CD8-positive, alpha-beta T cell (primary cell): ENCODE measurements at places on chromosomes 3 and 15.

DNA sequence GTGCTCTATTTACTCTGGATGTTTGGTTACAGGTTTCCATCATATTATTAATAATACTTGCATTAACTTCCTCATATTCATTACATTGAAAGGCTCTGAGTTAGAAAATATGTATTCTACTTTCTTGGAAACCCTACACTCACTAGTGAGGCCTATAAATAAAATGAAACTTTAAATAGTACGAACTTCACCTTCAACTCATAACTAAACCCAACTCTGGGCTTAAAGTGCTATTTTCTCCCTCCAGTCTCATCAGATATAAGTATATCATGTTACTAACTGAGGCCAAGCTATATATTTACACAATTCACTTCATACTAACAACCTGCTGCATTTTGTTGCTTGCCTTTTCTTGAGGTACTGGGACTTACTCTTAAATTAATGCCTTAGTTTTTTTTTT is 306.7 kb downstream of the TIGIT start:
- no peak for DNase-seq

- no peak for DNase-seq
These were observed 88.7 kb upstream of the MRPL3 start for GRCh38 chr3:131591394-131592014.

- no peak for DNase-seq
These were observed 65.4 kb downstream of the AQP9 start for GRCh38 chr15:58203537-58203936.

DNA sequence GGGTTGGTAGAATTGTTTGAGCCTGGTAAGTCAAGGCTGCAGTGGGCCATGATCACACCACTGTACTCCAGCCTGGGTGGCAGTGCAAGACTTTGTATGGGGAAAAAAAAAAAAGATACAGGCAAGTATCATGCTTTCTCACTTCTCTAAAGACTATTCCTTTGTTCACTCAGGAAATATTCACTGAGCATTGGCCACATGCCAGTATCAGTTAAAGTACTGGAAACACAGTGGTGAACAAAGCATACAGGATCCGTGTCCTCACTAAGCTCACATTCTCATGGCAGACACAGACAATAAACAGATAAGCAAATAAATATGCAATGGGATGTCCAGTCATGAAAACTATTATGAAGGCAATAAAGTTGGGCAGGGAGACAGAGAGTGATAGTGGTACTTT is 5.1 kb upstream of the MTHFS start:
- DNase-seq, result no peak

- no peak for DNase-seq
These were observed 232.8 kb upstream of the MRPL3 start for GRCh38 chr3:131735544-131735943.

DNA sequence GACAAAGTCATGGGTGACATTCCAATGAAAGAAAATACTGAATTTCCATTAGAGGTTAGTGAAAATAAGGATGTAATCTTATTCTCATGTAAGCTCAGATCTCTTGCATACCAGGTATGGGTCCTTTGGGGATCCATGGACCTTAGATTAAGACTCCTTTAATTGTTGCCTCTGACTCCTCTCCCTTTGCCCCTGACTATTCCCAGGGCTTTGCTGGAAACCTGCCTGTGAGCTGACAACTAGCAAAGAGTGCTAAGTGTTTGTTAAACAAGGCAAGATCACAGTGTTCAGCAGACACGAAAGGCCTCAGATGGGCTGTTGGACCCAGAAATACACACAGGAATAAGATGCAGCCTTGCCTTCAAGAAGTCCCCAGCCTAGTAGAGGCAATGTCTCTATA is 32.1 kb downstream of the ACKR2 start:
- no peak for DNase-seq

GRCh38 chr3:73839032-73839431 is 214.3 kb upstream of the PDZRN3 start:
- DNase-seq, result no peak

GRCh38 chr15:78726870-78727551 is 84.3 kb downstream of the ADAMTS7 start:
- no peak for DNase-seq

DNA sequence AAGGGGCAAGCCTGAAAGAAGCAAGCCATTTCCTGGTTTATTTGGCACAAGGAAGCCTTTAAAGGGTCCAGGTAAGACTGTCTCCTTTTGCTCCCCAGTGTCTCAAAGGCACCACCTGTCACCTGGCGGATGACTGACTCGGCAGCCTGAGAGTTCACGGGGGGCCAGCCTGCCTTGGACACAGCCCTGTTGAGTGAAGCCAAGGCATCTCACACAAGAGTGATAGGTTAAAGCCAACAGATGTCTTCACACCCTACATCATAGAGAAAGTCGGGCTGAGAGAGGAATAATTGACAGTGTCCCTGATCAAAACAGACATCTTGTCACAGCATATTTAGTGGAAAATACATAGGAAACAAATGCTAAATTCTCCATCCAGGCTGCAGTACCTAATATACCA is 28.2 kb upstream of the LIPC start:
- DNase-seq, result no peak

- DNase-seq, result no peak
These were observed 7.2 kb downstream of the PLA1A start for GRCh38 chr3:119604878-119605277.

DNA sequence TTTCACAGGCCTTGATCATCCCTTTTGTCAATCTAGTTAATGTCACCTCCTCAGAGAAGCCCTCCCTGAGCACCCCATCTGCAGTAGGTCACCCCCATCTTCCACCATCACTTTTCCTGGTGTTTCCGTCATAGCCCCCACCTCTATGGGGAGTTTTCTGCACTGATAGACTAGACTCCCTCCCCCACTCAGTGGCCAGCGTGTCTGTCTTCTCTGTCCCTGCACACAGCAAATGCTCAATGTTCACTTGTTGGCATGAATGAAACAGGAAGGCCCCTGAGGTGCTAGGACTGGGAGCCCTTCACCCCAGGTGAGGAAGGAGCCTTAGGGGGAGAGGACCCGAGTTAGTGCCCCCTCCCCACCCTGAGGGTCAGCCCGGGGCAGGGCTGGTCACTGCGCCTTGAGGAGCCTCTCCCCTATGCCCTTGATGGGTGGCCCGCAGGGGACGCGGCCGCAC is 15.8 kb upstream of the FANCD2 start:
- no peak for DNase-seq

DNA sequence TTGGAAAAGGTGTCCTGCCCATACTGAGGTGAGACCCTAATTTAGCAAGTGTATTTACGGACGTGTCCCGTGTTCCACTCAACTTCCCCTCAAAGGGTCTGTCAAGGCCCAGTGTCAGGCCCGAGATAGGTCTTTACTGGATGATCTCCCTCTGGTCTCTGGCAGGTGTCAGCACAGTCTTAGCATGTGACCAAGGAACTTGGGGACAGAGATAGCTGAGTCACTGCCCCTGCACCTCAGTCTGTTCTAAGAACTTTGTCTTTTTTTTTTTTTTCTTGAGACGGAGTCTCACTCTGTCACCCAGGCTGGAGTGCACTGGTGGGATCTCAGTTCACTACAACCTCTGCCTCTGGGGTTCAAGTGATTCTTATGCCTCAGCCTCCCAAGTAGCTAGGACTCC is 32.1 kb upstream of the ALPK3 start:
- no peak for DNase-seq

GRCh38 chr3:76078101-76078500 is 292.8 kb upstream of the ZNF717 start:
- DNase-seq, result no peak

DNA sequence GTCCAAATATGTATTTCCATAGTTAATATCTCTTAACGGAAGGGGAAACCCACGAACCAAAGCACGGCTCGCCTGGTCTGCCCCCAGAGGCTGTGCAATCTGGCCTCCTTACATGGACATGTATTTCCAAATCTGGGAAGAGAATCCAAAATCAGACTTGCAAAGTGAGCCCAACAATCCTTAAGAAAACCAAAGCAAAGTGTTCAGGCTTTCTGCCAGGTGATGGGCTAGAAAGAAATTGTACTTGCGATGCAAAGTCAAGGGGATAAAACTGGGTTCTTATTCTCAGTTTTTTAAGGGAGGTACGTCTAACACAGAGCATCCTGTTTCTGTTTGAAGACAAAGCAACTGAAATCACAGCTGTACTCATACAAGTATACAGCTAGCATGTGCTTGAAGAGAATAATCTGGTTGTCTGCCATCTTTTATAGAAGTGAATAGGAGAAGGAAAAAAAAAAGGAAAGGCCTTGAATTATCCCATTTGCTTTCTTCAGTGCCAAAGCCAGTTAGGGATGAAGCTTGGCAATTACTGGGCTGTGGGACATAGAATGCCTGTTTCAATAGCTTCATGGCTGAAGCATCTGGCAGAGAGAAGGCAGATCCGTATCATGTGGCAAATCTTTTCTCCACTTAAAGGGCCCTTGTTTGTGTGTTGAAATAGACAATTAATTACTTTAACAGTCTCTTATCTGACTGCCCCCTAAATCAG is 48.4 kb downstream of the LRIG1 start:
- DNase-seq, result no peak

GRCh38 chr3:38169027-38169317 is 3.6 kb downstream of the OXSR1 start:
- DNase-seq, result no peak

GRCh38 chr15:73382115-73382514 is 13.4 kb upstream of the HCN4 start:
- no peak for DNase-seq

GRCh38 chr3:157130467-157131251 is 29.3 kb downstream of the CCNL1 start:
- peak; percentile 86 for DNase-seq

DNA sequence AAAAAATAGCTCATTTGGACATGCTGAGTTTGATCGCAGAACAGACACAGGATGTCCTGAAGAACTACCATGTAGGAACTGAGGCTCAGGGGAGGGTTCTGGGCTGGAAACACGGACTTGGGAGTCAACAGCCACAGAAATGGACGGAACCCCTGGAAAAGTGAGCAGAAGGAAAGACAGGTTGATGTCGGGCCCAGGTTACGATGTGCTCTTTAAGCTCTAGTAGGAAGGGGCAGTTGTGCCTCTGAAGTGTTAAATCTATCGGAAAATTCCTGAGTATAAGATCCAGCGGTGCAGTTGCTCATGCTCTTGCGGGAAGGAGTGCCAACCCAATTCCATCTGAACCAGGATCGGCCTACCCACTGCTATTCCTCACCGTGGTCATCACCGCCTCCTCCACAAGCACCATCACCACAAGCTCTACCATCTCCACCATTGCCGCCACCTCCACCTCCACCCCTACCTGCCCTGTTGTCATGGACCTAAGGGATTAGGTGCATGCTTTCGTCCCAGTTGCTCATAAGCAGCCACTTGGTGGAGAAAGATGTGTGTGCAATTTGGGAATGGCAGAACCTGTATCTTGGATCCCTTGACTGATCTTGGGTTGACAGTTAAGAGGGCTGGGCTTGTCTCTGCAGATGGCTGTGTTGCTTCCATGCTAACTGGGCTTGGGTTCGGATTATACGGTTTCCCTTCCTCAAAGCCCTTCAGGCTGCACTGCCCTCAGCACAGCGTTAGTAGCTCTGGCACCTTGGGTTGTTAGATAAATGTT is 108.5 kb downstream of the ASB7 start:
- no peak for DNase-seq

DNA sequence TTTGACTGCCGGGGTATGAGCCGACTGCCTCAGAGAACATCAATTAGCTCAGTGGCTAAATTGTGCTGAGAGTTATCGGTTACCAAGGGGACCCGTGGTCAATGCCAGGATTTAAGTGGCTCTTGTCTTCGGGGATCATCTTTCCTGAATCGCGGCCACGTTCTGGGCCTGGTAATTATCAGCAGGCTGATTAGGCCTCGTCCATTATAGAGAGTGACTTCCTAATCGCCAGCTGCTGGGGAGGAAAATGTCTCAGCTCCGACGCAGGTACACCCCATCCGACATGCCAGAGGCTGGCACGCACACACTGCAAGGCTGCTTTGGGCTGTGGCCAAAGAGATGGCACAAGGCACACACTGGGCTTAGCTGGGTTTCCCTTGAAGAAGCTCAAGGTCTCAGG is 10.6 kb downstream of the TRH start:
- DNase-seq, result no peak

DNA sequence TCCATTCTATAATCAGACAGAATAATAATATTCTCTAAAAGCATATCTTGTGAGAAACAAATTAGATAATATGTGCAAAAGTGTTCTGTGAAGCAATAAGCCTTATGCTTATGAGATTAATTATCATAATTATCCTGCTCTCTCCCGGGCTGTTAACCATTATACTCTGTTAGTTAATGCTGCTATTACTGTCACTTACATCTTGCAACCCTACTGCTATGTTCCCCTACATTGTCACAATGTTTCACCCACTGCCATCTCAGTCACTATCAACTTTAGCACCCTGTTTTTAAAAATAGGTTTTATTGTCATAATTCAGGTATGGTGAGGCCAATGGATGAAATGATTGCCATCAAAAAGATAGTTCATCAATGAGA is 15.2 kb upstream of the KLHL24 start:
- DNase-seq, result no peak

DNA sequence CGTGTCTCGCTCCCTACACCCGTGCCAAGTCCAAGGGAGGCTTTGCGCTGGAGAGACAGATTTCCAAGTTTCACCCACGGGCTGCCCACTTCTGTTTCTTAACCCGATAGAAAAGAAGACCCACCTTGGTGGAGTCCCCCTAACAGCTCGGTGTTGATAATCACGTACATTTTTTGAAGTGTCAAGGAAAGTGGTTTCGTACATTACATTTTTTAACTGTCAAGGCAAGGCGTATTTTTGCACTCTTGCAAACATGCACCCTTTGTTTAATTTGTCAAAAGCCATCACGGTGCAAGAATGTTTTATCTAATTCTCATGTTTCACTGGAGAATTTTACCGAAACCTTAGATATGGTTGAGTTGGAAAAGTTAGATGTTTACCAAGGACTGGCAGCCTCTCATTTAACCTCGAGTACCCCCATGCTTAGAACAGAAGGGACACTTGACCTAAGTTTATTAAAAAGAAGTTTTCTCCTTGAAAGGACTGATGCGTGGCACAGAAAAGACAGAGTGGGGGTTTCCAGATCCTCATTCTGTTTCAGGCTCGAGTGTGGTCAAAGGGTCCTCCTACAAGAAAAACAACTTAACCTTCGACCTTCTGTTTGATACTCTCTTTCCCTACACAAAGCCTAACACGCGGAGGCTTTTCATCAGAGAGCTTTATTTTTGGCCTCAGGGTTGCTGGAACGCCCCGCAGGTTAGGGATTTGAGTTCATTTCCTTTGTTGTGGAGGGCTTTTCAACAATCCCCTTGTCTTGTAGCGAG is 882 bp downstream of the GXYLT2 start:
- no peak for DNase-seq

DNA sequence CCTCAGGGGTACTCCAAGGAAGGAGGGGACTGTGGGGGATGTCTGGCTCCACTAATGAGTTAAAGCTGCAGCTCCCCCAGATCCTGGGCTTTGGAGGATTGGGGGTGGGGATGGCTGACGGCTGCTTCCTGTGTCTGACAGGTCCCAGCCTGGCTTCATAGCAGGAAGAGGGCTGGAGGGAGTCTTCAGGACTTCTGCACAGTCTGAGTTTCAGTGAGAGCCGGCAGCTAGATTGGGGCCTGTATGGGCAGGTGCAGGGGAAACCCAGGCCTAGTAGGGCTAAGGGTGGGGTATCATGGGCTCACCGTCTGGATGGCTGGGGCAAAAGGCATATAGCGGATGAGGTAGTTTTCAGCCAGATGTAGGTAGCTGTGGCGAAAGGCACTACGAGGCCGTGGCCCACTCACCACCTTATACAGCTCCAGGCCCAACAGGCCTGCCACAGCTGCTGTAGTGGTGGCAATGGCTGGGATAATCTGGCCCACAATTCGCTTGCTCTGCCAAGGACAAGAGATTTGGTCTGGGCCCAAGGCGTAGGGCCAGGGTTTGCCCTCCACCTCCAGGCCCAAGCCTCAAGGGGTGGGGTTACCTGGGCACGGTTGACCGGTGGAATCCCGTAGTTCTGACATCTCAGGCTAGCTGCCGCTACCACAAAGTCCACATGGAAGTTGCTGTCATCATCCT is 4.5 kb downstream of the INKA1 start:
- no peak for DNase-seq
